NCI-H524 treated with DMSO at 0.1 percent for 48 hours (cell line): ENCODE measurements at places on chromosomes 13 and 19.
A peak's percentile ranks its signal among the peaks of the same experiment; 100 is the strongest.

DNA sequence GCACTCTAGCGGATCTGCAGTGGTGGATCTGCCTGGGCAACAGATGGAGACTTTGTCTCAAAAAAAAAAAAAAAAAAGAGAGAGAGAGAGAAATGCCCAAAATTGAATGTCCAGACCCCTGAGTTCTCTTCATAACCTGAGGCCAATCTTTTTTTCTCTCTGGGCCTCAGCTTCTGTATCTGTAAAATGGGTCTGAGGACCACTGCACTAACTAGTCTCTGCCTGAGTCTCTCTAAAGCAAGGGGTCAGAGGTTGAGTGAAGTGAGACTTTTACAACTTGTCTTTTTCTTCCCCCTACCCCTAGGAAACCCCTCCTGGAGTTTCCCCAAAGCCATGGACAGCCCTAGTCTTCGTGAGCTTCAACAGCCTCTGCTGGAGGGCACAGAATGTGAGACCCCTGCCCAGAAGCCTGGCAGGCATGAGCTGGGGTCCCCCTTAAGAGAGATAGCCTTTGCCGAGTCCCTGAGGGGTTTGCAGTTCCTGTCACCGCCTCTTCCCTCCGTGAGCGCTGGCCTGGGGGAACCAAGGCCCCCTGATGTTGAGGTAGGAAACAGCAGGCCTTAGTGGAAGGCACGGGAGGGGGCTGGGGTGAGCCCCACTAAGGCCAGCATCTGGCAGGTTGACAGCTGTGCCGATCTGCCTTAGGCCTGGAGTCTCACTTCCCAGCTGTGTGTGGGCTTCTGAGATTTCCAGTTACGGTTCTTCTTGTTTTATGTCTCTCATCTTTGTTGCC is 1.8 kb downstream of the TMEM91 start:
- DNase-seq: peak; percentile 15

GRCh38 chr19:50551715-50552187 is 16.5 kb downstream of the LRRC4B start:
- no peak for DNase-seq

- no peak for DNase-seq
These were observed 213.4 kb downstream of the ABCC4 start for GRCh38 chr13:95087746-95088305.

- DNase-seq: no peak
These were observed 278.6 kb upstream of the EDNRB start for GRCh38 chr13:78197231-78197630.

DNA sequence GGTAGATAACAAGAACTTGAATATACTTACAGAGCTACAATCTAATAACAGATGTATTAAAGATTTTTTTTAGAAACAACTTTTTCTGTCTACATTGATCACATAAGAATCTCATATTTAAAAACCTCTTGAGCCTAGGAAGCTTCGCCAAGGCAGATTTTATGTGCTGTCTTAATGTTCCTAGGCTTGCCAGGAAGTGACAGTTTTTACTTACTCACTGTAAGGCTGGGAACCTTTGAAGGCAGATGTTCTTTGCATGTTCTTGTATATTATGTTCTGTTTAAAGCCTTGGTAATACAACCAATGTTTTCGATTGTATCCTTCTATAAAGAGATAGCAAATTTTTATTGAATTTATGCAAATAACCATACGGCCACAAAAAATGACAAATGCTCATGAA is 492.7 kb downstream of the GPC5 start:
- no peak for DNase-seq

- DNase-seq: no peak
These were observed 24.3 kb downstream of the NFILZ start for GRCh38 chr19:8654591-8655339.

- no peak for DNase-seq
These were observed 287.9 kb downstream of the DCLK1 start for GRCh38 chr13:35843272-35843671.
